ENCODE measurements at places on chromosomes 3 and 15.

GRCh38 chr3:183202004-183202722 lies 39.6 kb upstream of the LAMP3 start:
- no peak for DNase-seq

DNA sequence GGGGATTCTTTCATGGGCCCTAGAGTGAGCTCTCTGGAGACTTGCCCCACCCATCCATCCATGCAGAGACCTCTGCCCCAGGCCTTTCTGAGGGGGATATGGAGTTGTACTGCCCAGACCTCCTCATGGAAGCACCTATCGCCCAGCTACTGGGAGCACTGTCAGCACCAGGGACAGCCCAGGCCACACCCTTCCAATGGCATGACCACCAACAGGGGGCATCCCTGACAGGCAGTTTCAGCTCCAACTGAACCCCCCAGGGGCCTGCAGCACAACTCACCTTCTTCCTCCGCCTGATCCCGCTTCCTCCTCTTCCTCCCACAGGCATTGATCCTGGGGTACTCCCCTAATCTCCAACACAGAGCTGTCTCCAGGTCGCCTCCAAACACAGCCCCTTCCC lies 21.8 kb downstream of the MRPS11 start:
- no peak for DNase-seq

GRCh38 chr15:86337071-86337470 lies 257.4 kb downstream of the AGBL1 start:
- no peak for DNase-seq

DNA sequence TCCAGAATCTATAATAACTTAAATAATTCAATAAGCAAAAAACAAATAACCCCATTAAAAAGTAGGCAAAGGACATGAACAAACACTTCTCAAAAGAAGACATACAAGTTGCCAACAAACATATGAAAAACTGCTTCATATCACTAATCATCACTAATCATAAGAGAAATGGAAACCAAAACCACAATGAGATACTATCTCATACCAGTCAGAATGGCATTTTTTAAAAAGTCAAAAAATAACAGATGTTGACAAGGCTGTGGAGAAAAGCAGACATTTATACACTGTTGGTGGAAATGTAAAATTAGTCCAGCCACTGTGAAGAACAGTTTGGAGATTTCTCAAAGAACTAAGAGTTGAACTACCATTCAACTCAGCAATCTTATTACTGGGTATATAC lies 19.5 kb upstream of the ZMAT3 start:
- peak; percentile 33 for DNase-seq

DNA sequence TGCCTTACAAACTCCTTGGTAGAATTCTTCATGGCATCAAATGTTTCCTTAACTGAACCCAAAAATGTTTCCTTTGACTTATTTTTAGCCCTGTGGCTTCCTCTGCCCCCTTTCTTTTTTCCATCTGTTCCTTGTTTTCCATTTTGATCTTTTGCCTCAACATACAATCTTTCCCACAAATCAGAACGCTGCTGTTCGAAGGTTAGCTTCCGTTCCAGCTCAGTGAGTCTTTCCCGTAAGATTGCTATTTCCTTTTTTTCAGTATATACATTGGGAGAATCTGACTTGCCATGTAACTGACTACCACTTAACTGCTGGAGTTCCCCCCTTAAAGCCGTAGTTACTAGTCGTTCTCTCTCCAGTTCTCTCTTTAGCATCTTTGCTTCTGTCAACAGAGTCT lies 41.2 kb downstream of the PIGB start:
- peak; percentile 21 for DNase-seq

DNA sequence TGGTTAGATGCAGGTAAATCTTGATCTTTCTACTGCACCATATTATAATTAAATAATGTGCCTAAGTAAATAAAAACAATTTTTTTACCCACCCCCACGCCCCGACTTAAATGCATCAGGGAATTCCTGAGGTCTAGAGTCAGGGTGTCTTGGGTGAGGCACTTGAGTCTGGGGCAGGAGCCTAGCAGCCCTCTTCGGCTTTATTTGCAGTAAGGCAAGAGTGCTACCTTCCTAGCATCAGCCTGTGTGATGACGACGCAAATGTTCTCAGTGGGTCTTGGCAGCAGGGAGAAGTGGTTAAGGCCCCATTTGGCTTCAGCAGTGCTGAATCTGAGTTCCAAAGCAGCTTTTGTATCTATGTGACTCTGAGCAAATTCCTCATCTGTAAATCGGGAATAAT lies 88.7 kb downstream of the POLR2M start:
- no peak for DNase-seq

GRCh38 chr3:42164656-42165055 lies 73.5 kb downstream of the TRAK1 start:
- no peak for DNase-seq

DNA sequence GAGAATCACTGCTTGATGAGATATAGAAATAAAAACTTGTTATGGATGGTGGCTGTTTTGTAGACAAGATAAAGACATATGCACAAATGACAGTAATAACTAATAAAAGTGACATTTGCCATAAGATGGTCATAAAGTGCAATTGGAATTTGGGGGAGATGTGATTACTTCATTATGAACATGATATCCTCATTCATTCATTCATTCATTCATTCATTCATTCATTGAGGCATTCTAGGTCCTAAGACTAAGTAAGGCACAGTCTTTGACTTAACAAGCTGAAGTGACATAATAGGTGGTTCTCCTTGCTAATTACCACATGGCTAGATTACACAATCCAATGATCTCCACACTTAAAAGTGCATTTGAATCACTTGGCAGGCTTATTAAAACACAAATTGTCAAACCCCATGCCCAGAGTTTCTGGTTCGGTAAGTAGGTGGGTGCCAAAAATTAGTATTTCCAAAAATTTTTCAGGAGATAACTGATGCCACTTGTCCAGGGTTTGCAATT lies 18.9 kb downstream of the RAP2B start:
- DNase-seq = no peak

DNA sequence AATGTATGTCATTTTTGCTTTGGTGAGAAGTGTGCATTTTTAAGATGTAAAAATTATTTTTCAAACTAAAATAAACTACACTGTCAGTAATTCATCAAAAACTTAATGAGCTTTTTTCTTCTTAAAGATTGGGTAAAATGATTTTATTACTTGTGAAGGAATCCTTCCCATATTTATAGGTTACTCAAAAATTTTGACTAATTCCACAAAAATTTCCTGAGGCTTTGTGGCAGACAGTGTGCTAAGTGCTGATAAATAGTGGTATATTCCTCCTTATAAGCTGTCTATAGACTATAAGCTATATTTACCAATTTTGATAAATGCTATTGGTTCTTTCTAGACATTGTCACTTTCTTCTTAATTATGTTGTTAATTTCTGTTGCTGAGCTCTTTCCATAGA lies 284.5 kb upstream of the SEMA6D start:
- no peak for DNase-seq

GRCh38 chr3:111603679-111604078 lies 8.5 kb upstream of the ZBED2 start:
- DNase-seq = no peak

- DNase-seq = no peak
These were observed 45.0 kb downstream of the SNRK start for GRCh38 chr3:43331381-43331780.

- DNase-seq = no peak
These were observed 32.3 kb downstream of the TKT start for GRCh38 chr3:53223541-53223966.

- DNase-seq = no peak
These were observed 1.9 kb downstream of the PCOLCE2 start for GRCh38 chr3:142886940-142887339.

- no peak for DNase-seq
These were observed 18.4 kb downstream of the ZBTB38 start for GRCh38 chr3:141386611-141387111.

GRCh38 chr3:146519810-146520209 lies 24.6 kb downstream of the PLSCR1 start:
- no peak for DNase-seq

GRCh38 chr3:63795438-63795837 lies 23.7 kb upstream of the C3orf49 start:
- DNase-seq = no peak

GRCh38 chr3:167246252-167246651 lies 133.8 kb downstream of the ZBBX start:
- DNase-seq = no peak

GRCh38 chr3:153165261-153165681 lies 3.2 kb downstream of the RAP2B start:
- DNase-seq = peak; percentile 70

- peak; percentile 39 for DNase-seq
These were observed 114.6 kb downstream of the LRRK1 start for GRCh38 chr15:101033801-101034200.

GRCh38 chr3:72938471-72939265 lies 50.8 kb downstream of the GXYLT2 start:
- DNase-seq = peak; percentile 78

GRCh38 chr15:62553911-62554563 lies 389.0 kb upstream of the C2CD4B start:
- DNase-seq = no peak

DNA sequence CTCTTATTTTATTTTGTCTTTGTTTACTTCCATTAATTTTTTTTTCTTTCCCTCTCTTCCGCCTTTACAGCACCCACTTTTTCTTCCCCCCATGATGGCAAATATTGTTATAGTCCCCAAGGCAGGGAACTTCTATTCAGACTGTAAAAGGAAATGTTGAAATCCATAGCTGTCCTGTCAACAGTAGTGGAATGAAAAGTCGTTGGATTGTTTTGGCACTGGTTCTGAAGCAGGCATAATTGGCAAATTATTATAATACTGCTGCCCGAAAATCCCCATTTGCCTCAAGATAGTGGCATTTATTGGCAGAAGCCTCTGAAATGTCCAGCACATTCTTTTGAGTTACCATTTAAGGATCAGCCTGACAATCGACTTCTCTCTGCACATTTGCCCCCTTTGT lies 150.6 kb downstream of the TPRG1 start:
- DNase-seq = no peak

DNA sequence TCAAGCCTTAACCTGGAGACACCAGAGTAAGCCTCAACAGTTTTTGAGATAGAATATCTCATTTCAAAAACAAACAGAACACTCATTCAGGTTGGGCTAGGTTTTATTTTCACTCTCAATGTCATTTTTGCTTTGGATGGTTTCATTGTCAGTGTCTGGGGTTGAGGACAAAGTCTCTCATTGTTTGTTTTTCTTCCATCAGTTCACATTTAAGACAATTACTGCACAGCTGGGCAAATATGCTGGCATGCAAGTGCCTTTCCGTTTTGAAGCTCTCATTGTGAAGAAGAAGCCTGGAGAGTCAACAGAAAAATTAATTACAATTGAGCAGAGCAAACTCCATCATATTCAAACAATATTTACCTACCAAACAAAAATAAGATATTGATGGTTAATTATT lies 1050.0 kb downstream of the TBL1XR1 start:
- DNase-seq = no peak

- no peak for DNase-seq
These were observed 15.0 kb downstream of the RYK start for GRCh38 chr3:134235577-134236076.

DNA sequence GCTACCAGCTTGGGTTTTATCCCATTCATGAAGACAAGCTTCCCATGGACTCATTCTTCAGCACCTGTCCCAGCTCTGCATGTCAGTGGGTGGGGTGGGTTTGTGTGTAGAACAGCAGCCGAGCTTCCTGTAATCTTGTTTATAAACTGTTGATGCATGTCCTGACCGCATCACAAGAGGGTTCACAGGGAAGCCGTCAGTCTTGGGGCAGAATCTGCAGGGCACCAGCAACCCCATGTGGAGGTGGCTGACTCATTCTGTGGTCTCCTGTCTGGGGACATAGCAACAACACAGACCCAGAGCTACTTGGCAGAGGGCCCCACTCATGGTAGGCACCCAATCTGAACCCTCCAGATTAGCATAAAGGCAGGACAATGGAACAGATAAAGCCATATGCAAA lies 35.6 kb downstream of the DAPK2 start:
- peak; percentile 99 for DNase-seq

GRCh38 chr3:173268781-173269180 lies 127.7 kb upstream of the SPATA16 start:
- DNase-seq = no peak

- no peak for DNase-seq
These were observed 84.9 kb upstream of the BCL6 start for GRCh38 chr3:187830181-187830580.

- no peak for DNase-seq
These were observed 533.4 kb downstream of the NTRK3 start for GRCh38 chr15:87722941-87723691.

- DNase-seq = peak; percentile 35
These were observed 27.1 kb upstream of the GALNT15 start for GRCh38 chr3:16147220-16147994.

DNA sequence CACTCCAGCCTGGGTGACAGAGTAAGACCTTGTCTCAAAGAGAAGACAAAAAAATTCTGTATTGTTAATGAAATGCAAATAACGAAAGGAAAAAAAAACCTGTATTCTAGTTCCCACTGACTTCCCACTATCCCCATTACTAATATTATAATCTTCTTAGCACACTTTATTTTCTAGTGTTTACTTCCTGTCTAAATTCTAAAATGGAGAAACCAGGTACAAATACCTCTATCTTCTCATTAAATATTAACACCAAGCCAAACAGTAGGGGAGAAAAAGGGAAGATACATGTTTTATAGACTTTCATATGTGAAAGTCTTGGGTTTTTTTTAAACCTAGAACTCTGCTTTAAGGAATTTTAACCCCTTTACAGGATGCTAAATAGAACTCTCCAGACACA lies 55.3 kb upstream of the PLXND1 start:
- no peak for DNase-seq

DNA sequence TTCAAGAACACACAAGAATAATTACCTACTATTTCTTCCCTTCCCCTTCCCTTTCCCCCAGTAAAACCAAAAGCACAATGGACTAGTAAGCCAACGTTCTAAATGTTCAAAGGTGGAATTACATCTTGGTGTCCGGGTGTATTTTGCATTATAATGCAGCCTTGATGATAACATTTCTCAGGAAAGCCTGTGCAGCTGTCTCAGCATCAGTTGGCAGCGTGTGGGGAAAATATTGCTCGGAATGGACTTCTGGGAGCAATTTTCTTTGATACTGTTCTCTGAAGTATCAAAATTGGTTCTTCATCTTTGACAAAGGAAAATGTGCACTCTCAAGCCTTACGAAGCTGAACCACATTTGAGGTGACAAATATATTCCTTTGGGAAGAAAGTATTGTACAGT lies 198.9 kb downstream of the AGBL1 start:
- DNase-seq = no peak
